C1 segment of cervical spinal cord (tissue), 14 donors: ENCODE measurements at places on chromosomes 7 and 10.

GRCh38 chr7:134339475-134339874 is 22.7 kb upstream of the SLC35B4 start:
- DNase-seq = no peak

DNA sequence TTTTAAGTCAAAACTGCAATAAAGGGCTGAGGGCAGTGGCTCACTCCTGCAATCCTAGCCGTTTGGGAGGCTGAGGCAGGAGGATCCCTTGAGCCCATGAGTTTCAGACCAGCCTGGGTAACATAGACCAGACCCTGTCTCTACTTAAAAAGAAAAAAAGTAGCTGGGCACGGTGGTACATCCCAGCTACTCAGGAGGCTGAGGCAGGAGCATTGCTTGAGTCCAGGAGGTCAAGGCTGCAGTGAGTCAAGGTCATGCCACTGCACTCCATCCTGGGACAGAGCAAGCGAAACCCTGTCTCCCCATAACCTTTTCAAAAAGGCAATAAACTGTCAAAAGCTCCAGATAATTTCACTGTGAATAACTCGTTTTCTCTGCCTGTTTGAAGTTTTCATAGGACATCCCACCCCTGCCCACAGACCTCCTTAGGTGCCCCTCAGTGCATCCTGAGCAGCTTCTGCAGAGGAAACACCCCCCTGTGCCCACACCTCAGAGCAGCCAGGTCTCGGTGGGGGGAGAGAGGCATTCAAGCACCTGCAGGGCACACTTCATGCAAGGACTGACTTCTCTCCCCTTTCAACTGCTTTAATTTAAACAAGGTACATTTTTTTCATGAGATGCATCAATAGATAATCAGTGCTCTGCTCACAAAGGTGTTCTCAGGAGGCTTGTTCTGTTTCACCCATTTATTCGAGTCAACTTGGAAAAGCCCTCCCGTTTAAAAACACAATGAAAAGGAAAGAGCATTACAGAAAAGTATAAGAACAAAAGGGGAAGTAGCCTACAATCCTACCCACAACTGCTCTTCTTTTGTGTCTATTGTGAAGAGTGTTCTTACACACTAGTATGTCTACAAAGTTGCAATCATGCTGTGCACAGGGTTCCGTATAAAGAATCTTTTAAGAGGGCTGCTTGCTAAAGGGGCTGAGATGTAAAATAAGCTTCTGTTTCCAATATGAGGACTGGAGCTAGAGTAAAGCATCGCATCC is 104.9 kb downstream of the KMT2E start:
- DNase-seq = no peak

DNA sequence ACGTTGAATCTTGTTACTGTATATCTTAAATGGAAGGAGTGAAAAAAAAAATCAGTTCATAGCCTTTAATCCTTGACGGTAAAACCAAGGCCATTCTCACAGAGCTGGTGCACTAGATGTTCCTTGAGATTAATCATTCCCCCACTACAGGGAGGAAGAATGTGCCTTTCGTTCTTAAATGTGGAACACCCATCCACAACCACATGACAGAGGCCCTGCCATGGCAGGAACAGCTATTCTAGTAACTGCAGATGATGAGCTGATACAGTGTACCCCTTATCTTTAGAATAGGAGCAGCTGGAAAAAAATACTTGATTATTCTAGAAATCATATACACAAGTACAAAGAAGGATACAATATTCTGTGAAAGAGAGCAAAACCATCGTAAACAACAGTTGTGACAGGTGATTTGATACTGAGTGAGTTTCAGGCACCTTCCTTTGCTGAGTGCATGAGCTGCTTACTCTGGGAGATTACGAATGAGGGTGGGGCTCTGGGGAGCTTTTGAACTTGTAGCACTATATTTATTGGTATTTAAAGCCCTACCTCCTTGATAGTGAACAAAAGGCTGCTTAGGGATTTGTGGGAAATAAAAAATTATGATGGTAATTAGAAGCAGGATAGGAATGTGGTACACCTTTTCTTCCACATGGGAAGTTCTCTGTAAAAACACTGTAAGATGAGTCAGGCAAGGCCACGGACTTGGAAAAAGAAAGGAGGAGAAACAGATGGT is 244.4 kb upstream of the SLC26A5 start:
- DNase-seq = no peak

- DNase-seq = peak; percentile 23
These were observed 30.6 kb upstream of the PFKFB3 start for GRCh38 chr10:6171881-6172695.

- no peak for DNase-seq
These were observed 647 bp downstream of the PLAU start for GRCh38 chr10:73911553-73912004.

GRCh38 chr10:26554246-26554645 is 116.1 kb downstream of the APBB1IP start:
- DNase-seq = no peak

DNA sequence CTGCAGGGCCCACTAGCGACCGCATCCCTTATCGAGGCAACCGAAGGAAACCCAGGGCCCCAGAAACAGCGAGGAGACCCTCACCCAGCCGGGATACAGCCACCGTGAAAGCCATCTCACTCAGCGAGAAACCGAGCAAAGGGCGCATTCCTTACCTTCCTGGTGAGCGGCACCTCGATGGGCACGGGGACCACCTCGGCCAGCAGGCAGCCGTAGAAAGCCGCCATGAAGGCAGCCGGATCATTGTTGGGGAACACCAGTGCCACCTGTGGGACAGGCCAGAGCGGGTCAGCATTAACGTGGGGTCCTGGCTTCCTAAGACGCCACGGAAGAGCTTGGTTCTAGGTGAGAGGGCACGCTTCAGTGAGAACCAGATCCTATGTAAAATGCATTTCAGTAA is 263.7 kb downstream of the ZMYND11 start:
- no peak for DNase-seq

DNA sequence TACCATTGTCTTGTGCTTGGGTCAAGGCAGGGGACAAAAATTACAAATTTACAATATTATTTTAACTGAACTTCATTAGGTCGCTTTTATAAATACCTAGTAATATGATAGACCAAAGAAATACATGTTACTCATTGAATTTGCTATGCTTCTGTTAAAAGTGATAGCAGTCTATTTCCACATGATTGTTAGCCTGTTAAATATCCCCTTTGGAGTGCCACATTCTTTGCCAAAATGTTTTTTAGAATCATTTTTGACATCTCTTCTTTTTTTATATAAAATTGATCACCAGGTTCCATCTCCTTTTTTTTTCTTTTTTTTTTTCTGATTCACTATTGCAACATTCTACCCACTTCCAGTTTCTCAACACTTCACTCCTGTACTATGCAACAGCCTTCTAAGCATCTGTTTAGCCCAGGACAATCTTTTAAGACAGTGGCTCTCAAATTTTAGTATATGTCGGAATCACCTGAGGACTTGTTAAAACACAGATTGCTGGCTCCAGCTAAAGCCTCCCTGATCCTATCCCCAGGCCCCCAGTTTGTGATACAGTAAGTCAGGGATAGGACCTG is 16.4 kb upstream of the NDUFA5 start:
- DNase-seq = no peak

DNA sequence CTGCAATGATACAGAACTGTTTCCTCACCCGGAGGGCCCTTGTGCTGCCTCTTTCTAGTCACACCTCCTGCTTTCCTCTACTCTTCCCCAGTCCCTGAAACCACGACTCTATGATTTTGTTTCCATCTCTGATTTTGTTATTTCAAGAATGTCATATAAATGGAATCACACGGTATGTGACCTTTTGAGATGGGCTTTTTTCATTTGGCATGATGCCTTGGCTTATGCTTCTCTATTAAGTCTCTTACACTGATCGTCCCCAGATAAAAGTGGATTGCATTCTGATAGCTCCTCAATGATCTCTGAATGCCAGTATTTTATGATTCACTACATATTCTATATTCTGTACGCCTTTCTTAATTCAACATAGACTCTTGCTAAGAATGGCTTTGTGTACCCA is 78.2 kb downstream of the GALNT11 start:
- no peak for DNase-seq

GRCh38 chr10:127196282-127197153 is at the start of gene INSYN2A:
TSS of gene INSYN2A (minus strand) at chr10:127196591. CDS start at chr10:127176395, 20,196 bp downstream.
- DNase-seq = peak; percentile 42

- no peak for DNase-seq
These were observed 138.1 kb upstream of the ITGB1 start for GRCh38 chr10:33095867-33096815.

GRCh38 chr7:68787566-68787965 is 810.7 kb upstream of the AUTS2 start:
- DNase-seq = no peak
